ENCODE measurements at places on chromosomes 2 and 18. TPM values are rescaled to one million over a fixed set of nuclear protein-coding genes. Genes with fewer than 3 reads are reported as not detected.

Gene ARL6IP6
- 36.5 TPM for total RNA-seq

Gene DSEL
- 4.5 TPM for total RNA-seq

Gene PTH2R
- not detected for total RNA-seq

Gene IL18RAP
- total RNA-seq = not detected

Gene PKDCC
- 6.9 TPM for total RNA-seq

Gene UGT1A3
- total RNA-seq = not detected

Gene ANKRD36C
- 108 TPM for total RNA-seq

DNA sequence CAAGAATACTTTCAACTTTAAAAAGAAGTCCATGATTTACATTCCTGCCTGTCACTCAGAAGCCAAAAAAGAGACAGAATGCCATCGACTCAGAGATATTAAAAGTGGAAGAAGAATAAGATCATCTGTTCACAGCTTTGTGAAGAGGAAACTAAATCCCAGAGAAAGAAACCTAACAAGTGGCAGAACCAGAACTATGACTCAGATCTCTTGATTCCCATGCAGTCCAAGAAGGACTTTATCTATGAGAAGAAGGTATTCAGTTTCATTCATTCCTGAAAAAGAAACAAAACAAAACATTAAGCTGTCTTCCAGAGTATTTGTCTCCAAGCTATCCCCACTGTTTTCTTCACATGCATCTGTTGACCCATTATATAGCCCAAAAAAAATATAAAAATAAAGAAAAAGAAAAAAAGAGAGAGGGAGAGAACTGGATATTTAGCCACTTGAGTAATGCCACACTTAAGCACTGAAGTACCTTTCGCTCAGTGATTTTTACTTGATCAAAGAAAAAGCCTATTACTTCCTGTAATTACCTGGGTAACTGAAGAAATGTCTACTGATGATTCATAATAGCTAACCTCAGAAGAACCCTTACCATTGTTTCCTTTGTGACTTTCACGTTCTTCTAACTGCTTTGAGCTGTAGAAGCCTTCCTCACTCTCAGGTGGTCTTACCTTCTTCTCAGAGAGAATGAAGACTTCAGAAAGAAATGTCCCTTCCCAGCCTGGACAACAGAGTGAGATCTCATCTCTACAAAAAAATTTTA, 17.7 kb upstream of the AKAIN1 start:
- H3K36me3 ChIP-seq = no peaks in the 10 kb centered on the region
- no peak for DNase-seq
- H3K4me1 ChIP-seq = no peaks in the 10 kb centered on the region
- no peaks in the 10 kb centered on the region for H3K27me3 ChIP-seq
- H3K4me3 ChIP-seq = no peak overlapping the region

- H3K27me3 ChIP-seq = no peaks in the 10 kb centered on the region
- no peak overlapping the region for H3K4me3 ChIP-seq
- H3K4me1 ChIP-seq = no peaks in the 10 kb centered on the region
- no peak for DNase-seq
- H3K36me3 ChIP-seq = no peaks in the 10 kb centered on the region
Measured at GRCh38 chr18:73945130-73945792, 202.4 kb downstream of the FBXO15 start.

DNA sequence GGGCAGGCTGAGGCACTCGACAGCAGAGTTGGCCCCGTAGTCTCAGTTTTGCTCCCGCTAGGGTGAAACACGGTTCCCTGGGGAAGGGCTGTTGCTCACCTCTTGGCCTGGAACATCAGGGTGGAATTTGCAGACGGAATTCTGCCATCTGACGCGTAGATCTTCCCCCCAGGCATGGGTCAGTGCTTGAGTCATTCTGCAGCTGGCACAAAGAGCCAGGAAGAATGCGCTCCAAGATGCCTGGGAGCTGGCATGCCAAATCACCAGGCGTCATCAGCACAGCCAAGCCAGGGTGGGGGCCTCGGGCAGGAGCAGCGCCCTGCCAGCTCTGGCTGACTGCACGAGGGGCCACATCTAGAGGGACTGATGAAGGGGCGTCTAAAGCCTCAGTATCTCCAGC, 42.7 kb downstream of the ODC1 start:
- H3K36me3 ChIP-seq = no peaks in the 10 kb centered on the region
- no peaks in the 10 kb centered on the region for H3K27me3 ChIP-seq
- DNase-seq = peak; percentile 86
- H3K27ac ChIP-seq = peak overlapping the region; percentile 74
- no peak overlapping the region for H3K4me3 ChIP-seq

GRCh38 chr18:54769526-54770464, 58.5 kb upstream of the RAB27B start:
- no peaks in the 10 kb centered on the region for H3K36me3 ChIP-seq
- no peaks in the 10 kb centered on the region for H3K27me3 ChIP-seq
- H3K27ac ChIP-seq = no peak overlapping the region
- H3K4me3 ChIP-seq = no peak overlapping the region
- no peaks in the 10 kb centered on the region for H3K4me1 ChIP-seq
- no peak for DNase-seq

DNA sequence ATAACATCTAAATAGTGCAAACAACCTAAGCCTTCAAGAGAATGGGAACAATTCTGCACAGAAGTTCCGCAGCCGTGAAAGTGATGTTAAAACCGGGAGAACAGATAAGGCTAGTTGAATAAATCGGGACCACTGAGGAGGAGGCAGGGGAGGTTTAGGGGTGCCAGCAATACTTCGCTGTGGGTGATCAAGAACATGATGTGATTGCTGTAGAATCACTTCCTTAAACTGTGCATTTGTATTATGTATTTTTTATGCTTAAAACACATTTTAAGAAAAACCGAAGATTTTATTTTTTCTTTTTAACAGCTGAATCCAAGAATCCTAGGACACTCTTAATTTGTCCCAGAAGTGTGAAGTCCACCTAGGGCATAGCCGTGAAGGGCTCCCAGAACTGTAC, 33.6 kb downstream of the TTC32 start:
- DNase-seq = no peak
- peaks cover 5% of the 10 kb centered on the region for H3K4me1 ChIP-seq
- H3K36me3 ChIP-seq = no peaks in the 10 kb centered on the region

GRCh38 chr2:219010162-219010756, 17.0 kb upstream of the CRYBA2 start:
- H3K27me3 ChIP-seq = peaks cover 2% of the 10 kb centered on the region
- no peak for DNase-seq
- no peak overlapping the region for H3K4me3 ChIP-seq
- H3K27ac ChIP-seq = no peak overlapping the region

GRCh38 chr18:3265564-3266033, 3.7 kb downstream of the MYL12B start:
- DNase-seq = peak; percentile 64
- H3K4me1 ChIP-seq = peaks cover 63% of the 10 kb centered on the region
- H3K4me3 ChIP-seq = no peak overlapping the region
- peaks cover 2% of the 10 kb centered on the region for H3K36me3 ChIP-seq

DNA sequence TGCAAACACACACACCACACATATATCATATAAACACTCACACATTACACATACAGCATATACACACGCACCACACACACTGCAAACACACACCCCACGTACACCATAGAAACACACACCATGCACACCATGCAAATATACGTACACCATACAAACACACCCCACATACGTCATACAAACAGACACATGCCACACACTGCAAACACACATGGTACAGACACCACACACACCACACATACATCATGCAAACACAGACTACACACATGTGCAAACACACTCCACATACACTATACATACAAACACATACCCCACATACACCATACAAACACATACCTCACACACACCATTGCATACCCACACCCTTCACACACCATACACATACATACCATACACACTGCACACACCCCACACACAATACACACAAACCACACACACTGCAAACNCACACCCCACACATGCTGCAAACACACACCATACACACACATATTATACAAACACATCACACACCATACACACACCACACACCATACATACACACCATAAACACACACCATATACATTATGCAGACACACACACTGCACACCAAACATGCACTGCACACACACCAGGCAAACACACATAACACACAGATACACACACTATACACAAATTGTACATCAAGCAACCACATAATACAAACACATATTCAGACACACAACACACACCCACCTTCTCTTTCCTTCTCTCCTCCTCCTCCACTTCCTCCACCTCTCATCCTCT, 120.4 kb downstream of the SEPTIN10 start:
- no peak overlapping the region for H3K27ac ChIP-seq
- peaks cover 18% of the 10 kb centered on the region for H3K4me1 ChIP-seq
- H3K27me3 ChIP-seq = no peaks in the 10 kb centered on the region
- peaks cover 5% of the 10 kb centered on the region for H3K36me3 ChIP-seq

DNA sequence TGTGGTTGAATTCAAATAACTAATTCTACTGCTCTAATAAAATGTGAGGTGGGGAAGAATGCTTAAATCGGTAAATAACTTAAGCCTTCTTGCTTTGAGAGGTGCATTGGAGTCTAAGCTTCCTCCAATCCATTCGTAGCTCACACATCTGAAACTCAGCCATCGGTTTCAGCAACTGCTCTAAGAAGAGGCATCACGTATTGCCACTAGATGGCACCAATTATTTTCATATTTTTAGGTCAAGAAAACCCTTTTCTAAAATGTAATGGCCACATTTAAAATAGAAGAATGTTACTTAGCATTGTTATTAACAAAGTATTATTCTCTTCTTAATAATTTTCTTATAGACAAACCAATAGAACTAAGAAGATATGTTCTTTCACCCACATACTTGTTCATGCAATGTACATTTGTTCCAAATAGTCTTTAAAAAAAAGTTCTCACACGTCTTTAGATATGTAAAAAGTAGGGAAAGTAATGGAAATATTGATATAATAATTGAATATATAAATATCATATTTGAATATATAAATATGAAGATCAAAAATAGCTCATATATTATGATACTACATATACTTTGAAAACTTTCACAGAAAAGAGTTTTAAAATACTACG, 229.8 kb downstream of the CCDC178 start:
- DNase-seq = peak; percentile 36
- no peaks in the 10 kb centered on the region for H3K4me1 ChIP-seq
- no peaks in the 10 kb centered on the region for H3K36me3 ChIP-seq

DNA sequence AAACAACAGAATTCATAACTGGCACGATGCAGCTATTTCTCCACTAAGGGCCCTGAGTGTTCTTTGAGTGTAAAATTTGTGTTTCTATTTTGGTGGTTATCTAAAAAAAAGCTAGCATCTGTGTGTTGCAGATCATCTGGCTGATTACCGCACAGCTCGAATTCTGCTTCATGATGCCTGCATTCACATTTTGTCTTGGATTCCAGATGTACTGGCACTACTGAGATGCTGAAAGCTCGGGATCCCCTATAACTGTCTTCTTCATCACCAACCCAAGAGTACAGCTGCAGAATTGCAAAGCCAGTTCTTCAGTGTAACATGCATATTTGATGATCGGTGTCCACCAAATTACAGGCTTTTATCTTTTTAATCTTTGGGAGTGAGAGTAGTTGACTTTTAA, 51.6 kb upstream of the ZNF532 start:
- no peak for DNase-seq
- no peak overlapping the region for H3K4me3 ChIP-seq
- no peak overlapping the region for H3K27ac ChIP-seq
- no peaks in the 10 kb centered on the region for H3K27me3 ChIP-seq

DNA sequence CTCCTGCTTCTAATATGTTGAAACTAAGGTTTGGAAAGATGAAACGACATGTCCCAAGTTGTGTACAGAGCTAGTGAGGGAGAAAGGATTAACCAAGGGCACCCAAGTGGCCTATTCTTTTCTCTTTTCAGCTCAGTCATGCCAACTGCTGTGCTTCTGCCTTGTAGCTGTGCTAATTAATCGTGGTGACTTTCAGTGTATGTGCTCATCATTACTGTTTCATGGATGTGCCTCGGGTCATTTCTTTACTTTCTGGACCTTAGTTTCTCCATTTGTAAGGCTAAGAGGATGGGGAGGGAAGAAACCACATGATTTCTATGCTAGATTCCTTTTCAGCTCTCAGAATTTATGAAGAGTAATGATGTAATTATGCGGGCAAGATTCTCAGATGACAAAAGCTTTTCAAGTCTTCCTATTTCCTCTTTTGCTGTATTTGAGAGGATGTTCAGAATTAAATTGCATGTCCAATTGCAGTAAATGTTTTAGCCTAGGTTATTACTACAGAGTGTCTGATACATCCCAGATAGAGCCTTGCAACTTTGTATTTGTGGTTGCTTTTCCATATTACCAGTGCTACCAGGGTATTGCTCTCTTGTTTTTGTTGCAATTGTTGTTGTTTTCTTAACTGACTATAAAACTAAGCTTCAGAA, 621.2 kb downstream of the CNTNAP5 start:
- no peaks in the 10 kb centered on the region for H3K4me1 ChIP-seq
- DNase-seq = no peak
- no peak overlapping the region for H3K27ac ChIP-seq
- no peak overlapping the region for H3K4me3 ChIP-seq
- H3K27me3 ChIP-seq = no peaks in the 10 kb centered on the region

- H3K27me3 ChIP-seq = no peaks in the 10 kb centered on the region
- no peaks in the 10 kb centered on the region for H3K36me3 ChIP-seq
- H3K4me1 ChIP-seq = no peaks in the 10 kb centered on the region
- H3K4me3 ChIP-seq = no peak overlapping the region
Measured at GRCh38 chr18:63089041-63089440, 230.5 kb downstream of the BCL2 start.

DNA sequence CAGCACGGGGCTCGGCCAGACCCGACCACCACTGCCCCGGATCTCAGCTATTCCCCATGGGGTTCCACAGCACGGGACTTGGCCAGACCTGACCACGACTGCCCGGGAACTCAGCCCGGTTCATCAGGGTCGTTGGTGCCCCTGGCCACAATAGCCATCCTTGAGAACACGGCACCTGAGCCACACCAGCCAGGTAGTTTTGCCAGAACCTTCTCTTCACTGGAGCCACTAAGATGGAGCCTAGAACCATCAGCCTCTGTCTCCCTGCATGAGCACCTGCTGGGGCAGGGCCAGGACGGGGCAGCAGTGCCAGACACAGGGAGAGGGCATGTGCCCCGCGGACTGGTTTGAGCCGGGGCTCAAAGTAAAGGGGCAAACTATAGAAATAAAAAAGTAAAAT, 11.4 kb upstream of the KCNG2 start:
- H3K27me3 ChIP-seq = peaks cover 15% of the 10 kb centered on the region
- DNase-seq = no peak
- no peaks in the 10 kb centered on the region for H3K36me3 ChIP-seq
- no peak overlapping the region for H3K4me3 ChIP-seq

- no peak for DNase-seq
- no peak overlapping the region for H3K27ac ChIP-seq
- no peaks in the 10 kb centered on the region for H3K36me3 ChIP-seq
- no peaks in the 10 kb centered on the region for H3K27me3 ChIP-seq
- no peaks in the 10 kb centered on the region for H3K4me1 ChIP-seq
Measured at GRCh38 chr18:52691841-52692240, 351.8 kb downstream of the DCC start.

DNA sequence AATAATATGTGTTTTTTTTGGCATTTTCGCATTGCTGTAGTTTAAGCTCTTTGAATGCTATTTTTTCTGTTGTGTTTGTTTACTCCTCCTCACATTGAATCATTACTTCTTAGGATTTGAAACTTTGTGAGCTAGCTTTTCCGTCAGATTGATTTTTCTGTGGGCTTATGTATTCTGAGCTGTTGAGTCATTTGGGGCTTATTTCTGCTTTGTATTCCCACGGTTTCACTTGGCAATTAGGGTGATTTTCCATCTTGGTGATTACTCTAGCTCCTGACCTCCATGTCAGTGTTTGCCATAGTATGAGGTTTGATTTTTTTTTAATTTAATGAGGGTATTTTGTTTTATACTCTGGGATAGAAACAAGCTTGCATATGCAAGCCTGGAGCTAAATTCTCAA, 200.0 kb downstream of the CCDC102B start:
- no peaks in the 10 kb centered on the region for H3K27me3 ChIP-seq
- no peak overlapping the region for H3K4me3 ChIP-seq
- H3K27ac ChIP-seq = no peak overlapping the region
- no peaks in the 10 kb centered on the region for H3K36me3 ChIP-seq
- no peak for DNase-seq
- H3K4me1 ChIP-seq = no peaks in the 10 kb centered on the region

Data from endothelial cell of umbilical vein (primary cell).